ELR (cell line): ENCODE measurements at places on chromosomes 4 and X.

DNA sequence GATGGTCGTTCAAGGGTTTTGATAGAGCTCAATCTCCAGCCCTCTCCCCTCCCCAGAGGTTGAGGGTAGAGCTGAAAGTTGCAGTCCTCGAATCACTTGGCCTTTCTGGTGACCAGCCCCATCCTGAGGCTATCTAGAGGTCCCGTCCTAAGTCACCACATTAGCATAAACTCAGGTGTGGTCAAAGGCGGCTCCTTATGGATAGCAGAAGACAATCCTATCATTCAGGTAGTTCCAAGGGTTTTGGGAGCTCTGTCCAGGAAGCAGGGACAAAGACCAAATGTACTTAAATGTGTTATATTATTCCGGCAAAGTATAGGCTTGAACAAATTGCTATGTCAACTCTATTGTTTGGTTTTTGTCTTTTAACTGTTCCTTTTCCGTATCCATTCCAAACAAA lies 30.6 kb downstream of the PDK3 start:
- DNase-seq, result no peak

DNA sequence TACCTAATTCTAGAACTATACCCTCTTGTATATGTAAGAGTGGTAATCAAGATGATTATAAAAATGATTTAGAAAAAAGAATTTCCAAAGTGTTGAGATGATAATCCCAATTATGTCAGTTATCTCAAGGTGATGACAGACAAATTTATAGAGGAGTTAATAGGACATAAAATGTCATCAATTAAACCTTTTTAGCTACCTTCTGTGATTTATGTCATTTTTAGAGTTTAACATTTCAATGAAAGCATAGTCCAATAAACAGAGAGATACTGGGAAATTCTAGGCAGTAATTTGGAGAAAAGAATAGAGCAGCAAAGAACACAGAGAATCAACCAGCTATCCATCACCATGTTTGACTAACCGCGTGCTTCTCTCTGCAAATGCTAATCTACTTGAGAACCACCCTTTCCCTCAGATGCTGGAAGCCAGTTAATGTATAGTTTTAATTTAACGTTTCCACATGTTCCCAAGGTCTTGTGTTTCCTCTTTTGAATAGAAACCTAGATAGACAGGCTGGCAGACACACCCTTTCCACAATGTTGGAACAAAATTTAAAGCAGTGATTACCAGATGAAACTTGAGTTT lies 433.1 kb upstream of the FAM241A start:
- no peak for DNase-seq

GRCh38 chrX:133294126-133294525 lies 76.0 kb upstream of the TFDP3 start:
- DNase-seq, result no peak

DNA sequence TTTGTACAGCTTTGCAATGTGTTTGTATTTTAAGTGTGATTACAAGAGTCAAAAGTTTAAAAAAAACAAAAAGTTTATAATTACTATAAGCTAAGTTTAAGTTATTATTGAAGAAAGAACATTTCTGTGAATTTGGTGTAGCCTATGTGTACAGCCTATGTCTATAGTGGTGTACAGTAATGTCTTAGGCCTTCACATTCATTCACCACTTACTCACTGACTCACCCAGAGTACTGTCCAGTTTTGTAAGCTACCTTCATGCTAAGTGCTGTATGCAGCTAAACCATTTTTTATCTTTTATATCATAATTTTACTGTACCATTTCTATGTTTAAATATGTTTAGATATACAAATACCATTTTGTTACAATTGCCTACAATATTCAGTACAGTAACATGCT lies 182.3 kb downstream of the RPA4 start:
- DNase-seq, result peak; percentile 24

- DNase-seq, result peak; percentile 34
Measured at GRCh38 chrX:102517326-102517725, 787 bp upstream of the TMSB15A start.

DNA sequence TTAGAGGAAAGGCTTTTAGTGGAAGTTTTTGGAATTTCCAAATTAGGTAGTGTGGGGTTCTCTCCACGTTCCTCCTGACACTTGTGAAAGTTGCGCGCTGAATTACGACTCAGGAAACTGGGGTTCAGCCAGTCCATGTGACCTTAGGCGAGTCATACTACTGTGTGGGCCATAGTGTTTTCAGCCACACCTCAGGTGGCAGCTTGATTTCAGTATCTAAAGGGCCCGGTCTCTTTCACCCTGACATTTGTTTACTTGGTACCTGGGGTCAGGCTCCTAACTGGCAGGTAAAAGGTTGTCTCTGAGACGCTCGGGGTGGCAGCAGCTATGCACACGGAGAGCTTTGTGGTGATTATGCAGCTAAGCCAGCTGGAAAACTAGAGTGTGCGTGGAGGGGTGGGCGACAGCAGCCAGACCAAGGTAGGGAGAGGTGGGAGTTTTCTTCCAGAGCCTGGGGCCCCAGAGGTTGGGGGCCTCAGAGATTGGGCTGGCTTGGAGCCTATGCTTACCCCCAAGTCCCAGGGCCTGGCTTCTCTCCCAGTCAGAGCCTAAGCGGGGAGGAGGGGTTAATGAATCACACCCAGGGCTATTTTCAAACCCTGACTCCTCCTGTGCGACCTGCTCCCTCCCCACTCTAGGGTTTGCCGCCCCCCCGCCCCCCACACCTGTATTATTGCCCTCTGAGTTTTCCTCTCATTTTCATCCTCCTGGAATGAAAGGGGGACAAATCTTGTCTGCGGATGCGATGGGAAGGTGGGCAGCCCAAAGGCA lies 47.2 kb downstream of the STARD8 start:
- peak; percentile 30 for DNase-seq

GRCh38 chr4:25911356-25911755 lies 2.7 kb upstream of the SMIM20 start:
- no peak for DNase-seq

- no peak for DNase-seq
Measured at GRCh38 chr4:141248029-141248428, 27.3 kb downstream of the ZNF330 start.

DNA sequence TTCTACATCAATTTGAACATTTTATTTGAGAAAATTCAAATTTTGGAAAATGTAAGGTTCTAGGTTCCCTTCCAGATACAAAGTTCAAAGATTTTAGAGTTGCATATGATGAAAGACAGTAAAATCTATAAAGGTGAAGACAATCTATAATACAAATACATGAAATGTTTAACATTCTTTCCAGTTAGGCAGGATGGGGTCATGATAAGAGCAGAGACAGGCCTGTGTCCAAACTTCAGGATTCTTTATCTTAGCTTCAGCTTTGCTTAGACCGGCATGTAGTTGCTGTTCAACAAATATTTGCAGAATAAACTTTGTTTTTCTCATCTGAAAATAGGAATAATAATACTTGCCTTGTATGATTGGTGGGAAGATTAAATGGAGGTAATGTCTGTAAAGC lies 4.5 kb upstream of the RPS6KA3 start:
- DNase-seq, result no peak

DNA sequence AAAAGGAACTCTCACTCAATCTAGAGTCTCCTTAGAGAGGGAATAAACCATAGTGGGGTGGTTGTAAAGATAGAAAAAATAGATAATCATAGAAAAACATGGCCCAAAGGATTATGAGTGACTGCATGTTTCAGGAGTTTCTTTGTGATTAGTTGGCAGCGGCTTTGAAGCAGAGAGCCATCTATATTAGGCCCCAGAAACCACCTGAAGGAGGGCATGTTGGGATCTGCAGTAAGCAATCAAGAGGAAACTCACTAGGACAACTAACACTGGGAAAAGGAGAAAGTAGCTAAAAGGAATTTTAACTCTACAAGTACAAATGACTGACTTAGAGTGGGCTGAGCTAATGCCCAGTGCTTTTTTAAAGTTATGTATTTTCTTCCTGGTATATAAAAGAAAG lies 269.2 kb upstream of the NRK start:
- no peak for DNase-seq

DNA sequence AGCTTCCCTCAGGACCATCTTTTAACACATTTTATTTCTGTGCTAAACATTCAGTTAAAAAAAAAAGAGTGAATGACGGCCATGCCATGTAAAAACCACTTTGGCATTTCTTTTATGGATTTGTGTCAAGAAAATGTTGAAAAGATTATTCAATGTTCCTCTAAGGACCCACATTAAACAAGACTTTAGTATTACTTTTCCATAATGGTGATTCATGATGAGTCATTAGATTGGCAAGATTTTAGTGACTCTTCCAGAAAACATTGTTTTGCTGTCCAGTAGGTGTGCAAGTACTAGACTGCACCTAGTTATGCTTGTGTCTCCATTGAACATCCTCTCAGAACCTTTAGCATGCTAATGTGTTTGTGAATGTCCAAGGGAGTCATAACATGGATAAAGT lies 748.6 kb downstream of the STPG2 start:
- peak; percentile 2 for DNase-seq

- DNase-seq, result peak; percentile 45
Measured at GRCh38 chr4:14566518-14566917, 435.8 kb upstream of the CPEB2 start.

GRCh38 chr4:70705183-70706043 lies 16.4 kb upstream of the RUFY3 start:
- DNase-seq, result peak; percentile 81

GRCh38 chrX:9724711-9725110 lies 40.9 kb downstream of the GPR143 start:
- DNase-seq, result peak; percentile 53

DNA sequence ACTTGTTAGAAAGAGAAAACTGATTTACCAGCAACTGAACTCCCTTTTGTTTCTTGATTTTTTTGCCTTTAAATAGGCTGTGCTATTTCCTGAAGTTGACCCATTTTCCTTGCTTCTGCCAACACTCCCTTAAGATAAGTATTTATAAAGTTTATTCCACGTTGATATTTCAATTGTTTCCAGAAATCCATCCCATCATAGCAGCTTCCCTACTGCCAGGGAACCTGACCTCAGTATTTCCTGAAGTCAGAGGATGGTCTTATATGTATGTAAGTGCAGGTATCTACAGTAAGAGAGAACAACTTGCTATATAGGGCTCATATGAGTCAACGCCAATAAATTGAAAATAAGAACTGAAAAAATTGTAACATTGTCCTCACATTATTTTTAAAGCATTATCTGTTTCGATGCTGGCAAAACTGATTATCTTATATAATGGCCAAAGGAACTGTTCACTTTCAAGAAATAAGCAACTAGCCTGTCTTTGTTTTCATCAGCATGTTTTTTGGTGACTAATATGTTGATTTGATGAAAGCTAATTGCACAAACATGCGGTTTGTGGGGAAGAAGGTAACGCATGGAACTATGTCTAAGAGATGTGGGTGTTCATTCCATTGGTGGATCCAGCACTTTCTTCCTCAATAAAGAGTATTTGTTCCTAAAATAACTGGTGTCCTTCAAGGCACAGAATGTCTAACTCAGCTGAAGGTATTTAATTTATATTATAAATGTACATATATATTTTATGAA lies 4.7 kb downstream of the LIMCH1 start:
- peak; percentile 41 for DNase-seq

GRCh38 chr4:252065-252601 lies 53.1 kb downstream of the ZNF732 start:
- no peak for DNase-seq

GRCh38 chr4:105210916-105211315 lies 64.2 kb downstream of the TET2 start:
- no peak for DNase-seq

DNA sequence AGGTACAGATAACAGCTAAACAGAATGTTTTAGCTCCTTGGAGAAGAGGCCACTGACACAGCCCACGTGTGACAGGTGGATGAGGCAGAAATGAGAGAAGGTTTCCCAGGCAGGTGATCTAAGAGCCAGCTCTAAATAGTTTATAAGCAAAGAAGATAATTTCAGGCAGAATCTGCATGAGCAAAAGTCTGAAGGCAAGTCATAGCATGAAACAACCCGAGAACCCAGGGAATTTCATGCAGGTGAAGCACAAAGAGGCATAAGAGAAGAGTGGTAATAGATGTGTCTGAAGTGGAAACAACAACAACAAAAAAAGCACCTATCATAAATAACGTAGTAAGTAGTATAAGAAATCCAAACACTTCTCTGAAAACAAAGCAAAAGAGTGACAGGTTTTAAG lies 275.8 kb upstream of the CPEB2 start:
- no peak for DNase-seq

DNA sequence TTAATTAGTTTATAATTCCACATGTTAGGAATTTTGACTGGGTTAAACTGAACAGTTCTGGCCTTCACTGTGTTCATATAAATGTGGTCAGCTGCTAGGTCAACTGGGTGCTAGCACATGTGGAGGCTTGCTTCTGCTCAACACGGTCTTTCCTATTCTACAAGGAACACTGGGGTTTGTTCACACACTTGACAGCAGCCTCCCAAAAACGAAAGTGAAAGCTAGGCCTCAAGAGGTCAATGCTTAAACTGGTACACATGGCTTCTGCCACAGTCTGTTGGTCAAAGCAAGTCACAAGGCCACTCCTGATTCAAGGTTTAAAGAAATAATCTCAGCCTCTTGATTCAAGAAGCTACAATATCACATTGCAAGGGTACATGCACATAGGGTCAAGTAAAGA lies 126.5 kb downstream of the QDPR start:
- DNase-seq, result peak; percentile 33

GRCh38 chr4:59971952-59972351 lies 1228.2 kb upstream of the ADGRL3 start:
- no peak for DNase-seq

- no peak for DNase-seq
Measured at GRCh38 chrX:39724544-39724943, 373.2 kb downstream of the BCOR start.

DNA sequence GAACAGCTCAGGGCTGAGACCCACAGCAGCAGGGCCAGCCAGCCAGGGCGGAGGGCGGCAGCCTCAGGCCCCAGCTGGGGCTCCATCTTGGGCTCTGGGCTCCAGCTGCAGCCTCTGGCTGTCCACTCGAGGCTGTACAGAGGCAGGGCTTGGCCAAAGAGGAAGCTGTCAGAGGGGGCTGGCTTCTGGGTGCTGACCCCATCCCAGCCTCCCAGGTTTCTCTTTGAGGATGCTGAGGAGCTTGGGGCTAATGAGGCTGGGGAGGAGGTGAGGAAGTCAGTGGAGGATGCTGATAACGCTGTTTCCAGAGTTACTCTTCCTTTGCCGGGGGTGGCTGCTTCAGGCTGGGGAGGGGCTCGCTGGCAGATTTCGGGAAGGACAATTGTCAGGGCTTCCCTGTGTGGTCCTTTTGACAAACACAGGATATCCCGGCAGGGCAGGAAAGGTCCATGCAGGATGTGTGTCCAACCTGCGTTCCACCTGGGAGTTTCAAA lies at the start of gene DIPK2B:
DIPK2B (minus strand) TSS at position 136 of the 494 bp plus-strand sequence; CDS start at position 86, 50 bp downstream.
- DNase-seq, result no peak
